Activated CD8-positive, alpha-beta memory T cell treated with anti-CD3 and anti-CD28 coated beads, Interleukin-2, amount 50 U/mL, for 4 hours (primary cell): ENCODE measurements at places on chromosomes 12 and 14.

GRCh38 chr12:124445121-124445718, 122.2 kb downstream of the NCOR2 start:
- DNase-seq: no peak

GRCh38 chr14:87628780-87629179, 364.2 kb downstream of the GALC start:
- no peak for DNase-seq

GRCh38 chr14:92392711-92393110, 69.7 kb downstream of the SLC24A4 start:
- DNase-seq: no peak

DNA sequence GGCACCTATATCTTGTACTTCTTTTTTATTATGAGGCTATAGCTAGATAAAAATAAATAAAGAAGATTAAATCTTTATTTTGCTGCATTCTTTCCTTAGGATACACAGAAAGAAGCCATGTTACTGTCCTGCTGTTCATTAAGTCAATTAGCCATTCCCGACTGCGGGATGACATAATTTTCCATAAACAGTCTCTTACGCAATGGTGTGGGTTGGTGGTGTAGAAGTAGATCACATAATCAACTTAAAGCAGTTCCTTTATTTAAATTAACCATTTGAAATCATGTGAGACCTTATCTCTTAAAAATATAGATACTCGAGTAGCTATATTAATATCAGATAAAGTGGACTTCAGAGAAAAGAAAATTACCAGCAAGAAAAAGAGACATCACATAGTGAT, 40.2 kb downstream of the TAOK3 start:
- no peak for DNase-seq

GRCh38 chr12:42823679-42824078, 234.1 kb upstream of the PRICKLE1 start:
- DNase-seq: no peak

- no peak for DNase-seq
Observed at GRCh38 chr12:84641940-84642545, 270.6 kb downstream of the SLC6A15 start.

GRCh38 chr12:68746572-68747180, 700 bp downstream of the SLC35E3 start:
- peak; percentile 28 for DNase-seq

DNA sequence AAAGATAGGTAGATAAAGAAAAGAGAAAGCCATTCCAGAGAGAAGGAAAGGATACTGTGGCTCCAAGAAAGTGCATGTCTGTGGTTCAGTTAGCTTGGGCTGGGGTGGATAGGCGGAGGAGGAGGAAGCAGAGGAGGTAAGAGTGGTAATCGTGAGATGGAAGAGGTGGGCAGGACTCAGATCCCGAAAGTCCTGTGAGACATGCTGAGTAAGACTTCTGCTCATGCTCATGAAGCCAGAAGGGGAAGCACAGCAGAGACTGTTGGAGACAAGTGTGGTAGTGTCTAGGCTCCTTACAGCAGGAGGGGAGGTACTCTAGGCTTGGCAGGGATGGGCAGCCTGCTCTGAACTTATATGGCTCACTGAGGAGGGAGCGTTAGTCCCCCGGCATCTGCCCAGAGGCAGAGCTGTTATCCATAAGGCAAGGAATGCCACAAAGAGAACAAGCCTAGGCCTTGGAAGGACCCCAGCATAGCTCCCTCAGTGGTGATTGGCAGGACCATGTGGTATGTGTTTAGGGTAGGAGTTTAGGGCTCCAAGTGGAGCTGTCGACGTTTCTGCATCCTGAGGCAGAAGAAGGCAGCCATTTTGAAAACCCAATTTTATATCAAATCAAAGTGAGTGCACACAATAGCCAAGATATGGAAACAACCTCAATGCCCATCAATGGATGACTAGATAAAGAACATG, 135.3 kb downstream of the SMOC1 start:
- no peak for DNase-seq

DNA sequence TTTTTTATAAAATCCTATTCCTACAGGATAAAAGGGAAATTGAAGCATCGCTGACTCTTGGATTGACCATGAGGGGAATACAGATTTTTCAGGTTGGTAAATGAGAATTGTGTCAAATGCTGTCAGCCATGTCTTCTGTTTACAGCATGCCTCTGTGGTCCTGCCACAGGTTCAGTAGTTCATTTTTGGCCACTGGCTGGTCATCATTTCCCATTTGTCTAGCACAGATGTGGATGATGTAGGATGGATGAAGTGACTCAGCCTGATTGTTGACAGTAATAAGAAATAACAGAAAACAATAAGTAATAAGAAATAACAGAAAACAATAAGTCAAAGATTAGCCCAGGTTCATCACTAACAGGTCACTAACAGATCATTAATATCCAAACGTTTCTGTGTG, 59.8 kb downstream of the FRMD6 start:
- no peak for DNase-seq

DNA sequence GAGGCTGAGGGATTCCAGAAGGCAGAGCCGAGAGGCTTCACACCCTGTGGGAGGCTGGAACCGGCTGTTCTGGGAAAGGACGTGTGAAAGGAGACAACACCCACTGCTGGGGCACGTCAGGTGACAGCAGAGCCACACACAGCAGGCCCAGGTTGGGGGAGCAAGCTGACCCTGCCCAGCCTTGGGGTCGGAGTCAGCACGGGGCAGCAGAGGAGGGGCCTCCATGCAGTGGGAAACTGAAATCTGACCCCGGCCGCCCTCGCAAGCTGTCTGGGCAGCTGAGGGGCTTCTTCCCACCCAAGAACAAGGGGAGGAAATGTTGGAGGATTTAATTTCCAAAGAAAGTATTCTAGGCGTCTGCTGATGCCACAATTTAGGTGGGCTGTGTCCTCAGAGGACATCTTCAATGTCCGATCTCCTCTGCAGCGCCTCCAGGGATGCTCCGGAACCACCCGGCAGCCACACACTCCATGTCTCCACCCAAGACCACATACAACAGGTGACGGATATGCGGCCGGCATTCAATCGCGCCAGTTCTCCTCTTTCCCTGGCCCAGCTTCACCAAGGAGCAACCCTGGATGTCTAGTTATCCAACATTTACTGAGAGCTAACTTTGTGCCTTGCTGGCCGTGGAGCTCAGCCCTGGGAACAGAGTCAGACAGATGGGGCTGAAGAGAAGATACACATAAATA, 30.7 kb downstream of the SNRNP35 start:
- DNase-seq: no peak

- no peak for DNase-seq
Observed at GRCh38 chr12:99154216-99154982, 493.2 kb upstream of the GARIN6 start.

GRCh38 chr14:101495827-101496775, 65.2 kb upstream of the DIO3 start:
- peak; percentile 8 for DNase-seq

- no peak for DNase-seq
Observed at GRCh38 chr12:26188641-26189040, 6.7 kb upstream of the SSPN start.

GRCh38 chr12:48979602-48980388, 1.7 kb downstream of the WNT1 start:
- peak; percentile 46 for DNase-seq

DNA sequence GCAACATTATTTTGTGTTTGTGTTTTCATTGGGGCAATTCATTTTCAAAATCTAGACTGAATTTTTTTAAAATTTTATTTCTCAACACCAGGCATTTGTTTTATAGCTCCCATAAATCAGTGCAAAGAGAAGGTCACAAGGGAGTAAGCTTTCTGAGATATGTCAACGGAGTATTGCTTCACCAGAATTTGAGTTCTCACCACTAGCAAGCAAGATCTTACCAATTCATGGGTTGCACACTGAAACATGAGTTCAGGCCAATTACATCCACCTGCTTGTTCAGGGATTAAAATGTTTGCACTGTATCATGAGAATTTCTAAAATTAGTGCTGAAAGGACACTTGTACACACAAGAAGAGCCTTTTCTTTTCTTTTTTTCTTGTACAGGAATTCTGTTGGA, 121.9 kb downstream of the CAND1 start:
- DNase-seq: no peak

GRCh38 chr14:50954811-50955372, 10.6 kb upstream of the PYGL start:
- no peak for DNase-seq

DNA sequence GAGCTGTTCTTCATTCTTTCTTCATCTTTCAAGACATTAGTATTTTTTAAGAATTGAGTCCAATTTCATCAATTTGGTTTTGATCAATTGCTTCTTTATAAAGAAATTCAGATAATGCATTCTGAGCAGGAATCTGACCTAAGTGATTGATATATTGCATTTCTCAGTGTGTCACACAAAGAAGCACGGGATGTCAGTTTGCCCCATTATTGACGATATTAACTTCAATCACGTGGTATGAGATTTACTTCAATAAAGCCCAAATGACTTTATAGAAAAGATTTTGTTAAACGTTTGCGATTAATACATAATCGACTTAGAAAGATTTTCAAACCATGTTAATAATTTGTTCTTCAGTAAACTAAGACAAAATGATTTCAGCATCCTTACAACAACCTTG, 1254.2 kb downstream of the FSCB start:
- no peak for DNase-seq

- no peak for DNase-seq
Observed at GRCh38 chr12:2922329-2922728, 31.6 kb downstream of the TULP3 start.

DNA sequence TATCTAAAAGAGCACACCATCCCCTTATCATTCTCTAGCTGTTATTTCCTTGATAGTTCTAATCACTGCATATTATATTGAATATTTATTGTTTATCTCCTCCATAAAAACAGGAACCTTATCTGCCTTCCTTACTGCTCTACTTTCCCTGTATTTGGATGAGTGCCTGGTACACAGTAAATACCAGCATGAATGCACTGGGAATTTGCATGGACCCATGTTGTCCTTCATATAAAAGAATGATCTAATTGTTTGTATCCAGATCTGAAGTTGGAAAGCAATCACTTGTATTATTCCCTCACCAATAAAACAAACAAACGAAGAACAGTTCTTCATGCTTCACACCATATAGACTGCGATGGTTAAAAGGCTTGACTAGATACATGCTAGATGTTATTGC, 15.3 kb upstream of the CNOT2 start:
- no peak for DNase-seq

- DNase-seq: no peak
Observed at GRCh38 chr12:64229240-64229639, 7.1 kb upstream of the KICS2 start.

DNA sequence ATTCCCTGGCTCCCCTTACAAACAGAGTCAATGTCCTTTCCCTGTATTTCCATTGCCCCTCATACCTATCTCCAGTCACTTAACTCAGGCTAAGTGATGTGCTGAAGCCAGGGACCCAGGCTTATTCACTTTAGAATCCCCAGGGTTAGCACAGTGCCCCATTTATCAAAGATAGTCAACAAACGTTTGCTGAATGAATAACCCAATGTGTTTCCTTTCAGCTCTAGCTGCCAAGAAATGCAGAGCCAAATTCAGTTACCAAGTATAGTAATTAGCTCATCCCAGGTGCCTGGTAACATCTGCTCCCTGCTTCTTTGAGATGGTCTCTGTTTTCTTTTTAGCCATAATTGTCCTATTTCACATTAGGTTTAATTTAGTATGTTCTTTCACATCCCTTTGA, 189.5 kb downstream of the PHLDA1 start:
- no peak for DNase-seq

GRCh38 chr12:124184456-124184855, 110.4 kb upstream of the RFLNA start:
- DNase-seq: no peak

DNA sequence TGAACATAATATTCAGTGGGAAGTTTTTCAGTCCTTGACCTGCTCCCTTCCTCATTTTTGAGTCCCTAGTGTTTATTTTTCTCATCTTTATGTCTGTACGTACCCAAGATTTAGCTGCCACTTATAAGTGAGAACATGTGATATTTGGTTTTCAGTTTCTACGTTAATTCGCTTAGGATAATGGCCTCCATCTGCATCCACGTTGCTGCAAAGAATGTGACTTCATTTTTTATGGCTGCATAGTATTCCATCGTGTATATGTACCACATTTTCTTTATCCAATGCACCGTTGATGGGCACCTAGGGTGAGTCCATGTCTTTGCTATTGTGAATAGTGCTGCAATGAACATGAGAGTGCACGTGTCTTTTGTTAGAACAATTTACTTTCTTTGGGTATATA, 30.3 kb downstream of the MIA2 start:
- no peak for DNase-seq

GRCh38 chr14:32744811-32745445, 193.8 kb upstream of the NPAS3 start:
- no peak for DNase-seq

- no peak for DNase-seq
Observed at GRCh38 chr12:28777603-28778365, 371.3 kb upstream of the FAR2 start.

DNA sequence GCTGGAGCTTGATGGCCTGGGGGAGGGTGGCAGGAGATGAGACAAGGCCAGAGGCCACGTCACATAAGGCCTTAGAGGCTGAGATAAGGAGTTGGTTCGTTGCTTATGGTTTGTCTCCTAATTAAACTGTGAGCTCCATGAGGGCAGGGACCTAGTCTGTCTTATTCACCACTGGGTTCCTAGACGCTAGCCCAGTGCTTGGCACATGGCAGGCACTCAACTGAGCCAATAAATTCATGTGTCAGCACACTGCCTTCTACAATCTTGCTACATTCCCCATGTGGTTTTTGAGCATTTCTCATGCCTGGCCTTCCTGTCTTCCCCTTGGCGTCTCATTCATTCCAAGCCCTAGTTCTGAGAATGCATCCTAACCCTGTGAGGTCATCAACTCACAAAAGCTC, 92.5 kb upstream of the MED13L start:
- DNase-seq: no peak

- DNase-seq: no peak
Observed at GRCh38 chr14:62645649-62646048, 399.6 kb downstream of the KCNH5 start.
